Mammary microvascular endothelial cell (primary cell): ENCODE measurements at places on chromosomes 3 and 15. TPM values are rescaled to one million over a fixed set of nuclear protein-coding genes. Genes with fewer than 3 reads are reported as not detected.

Gene ANKRD63
- not detected in 2 replicates for total RNA-seq

Gene CYP1A1
- 30.3 and 34.7 TPM in 2 replicates for total RNA-seq

Gene FEZF2
- total RNA-seq: not detected in 2 replicates

Gene ZNF592
- total RNA-seq: 10.3 and 10.7 TPM in 2 replicates

Gene MAGEL2
- not detected in 2 replicates for total RNA-seq

Gene TMEM207
- total RNA-seq: not detected in 2 replicates

Gene CHRM5
- not detected in 2 replicates for total RNA-seq

Gene PPP1R2
- total RNA-seq: 39.2 and 39.3 TPM in 2 replicates

Gene SCAANT1
- total RNA-seq: not detected in 2 replicates

Gene PPP2R3A
- total RNA-seq: 5.5 and 5.9 TPM in 2 replicates

Gene CPNE9
- 0.30 TPM in 1 of 2 replicates, not detected in the other for total RNA-seq

Gene PRTG
- total RNA-seq: 8.0 and 8.5 TPM in 2 replicates

Gene CTXN2
- total RNA-seq: not detected in 2 replicates

Gene TPRA1
- 49.0 and 54.2 TPM in 2 replicates for total RNA-seq

Gene PLSCR1
- 172 and 175 TPM in 2 replicates for total RNA-seq
